Right forelimb (tissue), 1 donor: ENCODE measurements at places on chromosomes 11 and 22.

DNA sequence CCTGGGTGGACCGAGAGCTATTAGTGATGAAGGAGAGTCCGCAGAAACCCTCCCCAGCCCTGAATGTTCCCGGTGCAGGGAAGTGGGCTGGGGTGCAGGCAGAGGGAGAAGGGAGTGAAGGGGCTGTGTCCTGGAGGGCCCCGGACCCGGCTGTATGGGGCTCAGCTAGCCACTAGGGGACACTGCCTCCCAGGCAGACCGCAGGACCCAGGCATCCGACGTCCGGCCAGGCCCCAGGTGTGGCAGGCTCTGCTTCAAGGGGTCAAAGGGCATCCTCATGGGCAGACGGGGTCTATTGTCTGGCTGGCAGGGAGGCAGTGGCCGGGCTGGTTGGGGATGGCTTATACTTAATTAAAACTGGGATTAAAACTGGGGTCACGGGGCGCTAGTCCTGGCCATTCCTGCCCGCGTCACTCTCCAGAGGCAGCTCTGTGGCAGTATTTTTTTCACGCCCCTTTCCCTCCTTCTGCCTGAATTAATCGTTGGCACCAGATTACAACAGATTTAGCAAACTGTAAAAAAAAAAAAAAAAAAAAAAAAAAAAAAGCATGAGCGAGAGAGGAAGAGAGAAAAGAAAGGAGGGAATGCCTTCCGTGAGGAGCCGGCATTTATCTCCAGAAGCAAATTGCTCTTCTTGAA lies 5.1 kb downstream of the FLRT1 start:
- DNase-seq, result no peak

DNA sequence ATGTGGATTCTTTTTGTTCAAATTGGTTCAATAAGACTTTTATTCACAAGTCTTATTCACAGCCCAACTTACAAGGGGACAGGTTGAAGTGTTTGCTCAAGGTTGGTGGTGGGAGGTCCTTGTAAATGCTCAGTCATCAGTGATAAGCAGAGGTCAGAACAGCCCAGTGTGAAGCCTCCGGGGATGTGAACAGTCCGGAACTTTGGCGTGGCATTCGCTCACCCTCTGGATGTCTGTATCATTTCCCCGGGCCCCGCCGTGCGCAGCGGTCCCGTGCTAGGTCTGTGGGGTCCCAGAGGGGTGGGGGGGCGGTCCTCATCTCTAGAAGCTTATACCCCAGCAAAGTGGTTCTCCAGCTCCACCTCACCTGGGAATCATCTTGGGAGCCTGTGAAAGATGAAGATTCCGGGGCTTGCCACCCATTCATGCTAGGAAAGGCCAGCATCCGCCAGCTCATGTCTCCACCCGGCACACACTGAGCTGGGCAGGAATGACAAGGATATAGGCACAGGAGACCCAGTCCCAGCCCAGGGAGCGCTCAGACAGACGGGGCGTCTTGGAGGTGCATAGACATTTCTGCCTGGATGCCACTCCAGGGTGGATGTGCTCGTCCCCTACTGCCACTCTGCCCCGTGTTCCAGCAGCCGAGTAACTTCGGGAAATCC lies 327.5 kb downstream of the TBC1D22A start:
- no peak for DNase-seq

DNA sequence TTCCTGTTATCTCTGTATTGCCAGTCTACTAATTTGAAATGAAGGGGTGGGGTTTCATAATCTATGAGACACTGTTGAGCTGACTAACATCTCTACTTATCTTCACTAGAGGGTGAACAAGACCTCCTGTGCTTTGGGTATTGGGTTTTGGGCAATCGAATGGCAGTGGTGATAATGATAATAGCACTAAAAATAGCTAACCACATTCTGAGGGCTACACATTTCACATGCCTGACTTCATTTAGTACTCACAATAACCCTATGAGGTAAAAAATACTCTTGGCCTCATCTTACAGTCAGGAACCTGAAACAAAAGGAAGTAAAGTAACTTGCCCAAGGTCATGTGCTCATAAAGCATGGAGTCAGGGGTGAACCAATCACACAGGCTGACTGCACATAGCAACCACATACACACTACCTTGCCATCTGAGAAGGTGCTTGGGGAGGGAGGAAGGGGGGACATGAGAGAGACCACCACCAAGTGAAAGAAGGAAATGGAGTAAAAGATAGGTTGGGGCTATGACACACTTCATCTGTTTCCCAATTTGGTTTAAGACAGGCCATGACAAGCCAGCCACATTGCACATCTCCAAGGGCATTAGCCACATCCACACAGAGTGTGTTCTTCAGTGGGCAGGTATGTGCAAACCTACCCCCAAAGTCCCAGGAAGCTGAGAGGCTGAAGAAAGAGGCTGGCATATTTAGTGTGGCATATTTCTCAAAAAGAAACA lies 387.6 kb upstream of the DDI1 start:
- no peak for DNase-seq

DNA sequence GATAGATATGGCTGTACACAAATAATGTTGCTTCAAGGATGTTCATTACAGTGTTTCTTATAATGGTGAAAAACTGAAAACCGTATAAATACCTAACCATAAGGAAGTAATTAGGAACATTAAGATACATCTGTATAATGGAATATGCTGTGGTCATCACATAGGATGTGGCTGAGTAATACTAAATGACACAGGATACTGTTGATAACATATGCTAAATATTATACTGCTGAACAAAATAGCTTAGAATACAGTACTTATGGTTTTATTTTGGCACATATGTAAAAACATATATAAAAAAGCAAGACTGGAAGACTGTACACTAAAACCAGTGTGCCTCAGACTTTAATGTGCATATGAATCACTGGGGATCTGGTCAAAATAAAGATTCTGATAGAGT lies 43.8 kb downstream of the FBXO7 start:
- no peak for DNase-seq

GRCh38 chr11:12169822-12170221 lies 59.4 kb downstream of the MICAL2 start:
- no peak for DNase-seq

DNA sequence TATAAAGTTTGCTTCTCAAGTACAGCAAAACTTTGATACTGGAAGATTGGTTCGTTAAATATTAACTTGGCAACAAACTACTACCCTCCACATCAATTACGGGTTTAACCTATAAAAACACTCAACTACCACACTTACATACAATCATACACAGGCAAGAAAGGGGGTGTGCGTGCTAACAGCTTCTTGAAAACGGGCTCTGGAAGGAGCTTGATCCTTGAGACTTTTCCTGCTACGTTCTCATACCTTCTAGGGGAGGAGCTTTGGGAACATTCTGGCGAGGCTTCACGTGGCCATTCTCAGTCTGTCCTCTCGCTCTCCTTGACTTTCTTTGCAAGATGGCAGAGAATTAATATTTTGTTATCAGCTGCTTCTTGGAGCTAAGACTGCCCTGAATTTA lies 6.8 kb upstream of the ESAM start:
- no peak for DNase-seq

DNA sequence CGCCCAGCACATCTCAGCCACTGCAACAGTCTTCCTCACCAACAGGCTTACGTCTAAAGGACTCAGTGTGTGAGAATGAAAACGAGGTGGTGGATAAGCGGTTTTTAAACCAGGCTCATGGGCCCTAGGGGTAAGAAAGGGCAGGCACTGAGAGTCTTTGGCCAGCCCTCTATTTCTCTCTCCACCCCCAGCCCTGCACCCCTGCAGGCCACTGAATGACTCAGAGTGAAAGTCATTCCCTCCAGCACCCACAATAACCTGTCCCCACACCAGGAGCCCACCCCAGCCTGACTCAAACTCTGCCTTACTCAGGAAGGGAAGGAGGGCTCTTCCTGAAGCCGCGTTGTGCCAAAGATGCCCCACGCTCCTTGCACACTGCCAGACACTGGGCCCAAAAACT lies 72.0 kb downstream of the LARGE1 start:
- DNase-seq, result no peak

- DNase-seq, result no peak
Observed at GRCh38 chr22:32389685-32390084, 22.4 kb downstream of the RTCB start.
